AG10803 (cell line): ENCODE measurements at places on chromosomes 7 and 10.

DNA sequence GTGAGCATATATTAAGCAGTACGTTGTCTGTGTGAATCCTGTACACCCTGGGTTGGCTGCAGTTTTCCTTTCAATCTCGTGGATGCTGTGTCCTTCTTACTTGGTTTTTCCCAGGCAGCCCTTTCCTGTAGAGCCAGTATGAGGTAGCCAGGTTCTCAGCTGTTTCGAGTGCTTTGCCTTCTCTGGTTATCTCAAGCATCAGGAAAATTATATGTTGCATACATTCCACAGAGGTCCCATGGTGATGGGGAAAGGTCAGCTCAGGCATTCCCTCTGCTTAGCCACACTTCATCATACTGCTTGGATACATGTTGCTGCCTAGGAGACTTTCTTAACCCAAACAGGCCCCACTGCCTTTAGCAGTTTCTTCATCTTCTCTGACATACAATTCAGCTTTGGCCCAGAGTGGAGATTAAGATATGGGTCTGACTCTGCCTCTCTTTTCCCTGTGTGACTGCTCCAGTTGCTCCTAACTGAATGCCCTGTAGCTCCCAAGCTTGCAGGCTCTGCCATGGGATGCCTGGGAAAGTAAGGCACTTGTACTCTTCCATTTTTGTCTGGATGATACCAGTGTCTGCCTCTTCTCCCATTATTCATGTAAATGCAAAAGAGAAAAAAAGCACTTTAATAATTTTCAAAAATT is 11.3 kb downstream of the GNAI1 start:
- peak; percentile 91 for DNase-seq

- no peak for DNase-seq
Measured at GRCh38 chr10:11175823-11176243, 158.2 kb downstream of the CELF2 start.

- peak; percentile 13 for DNase-seq
Measured at GRCh38 chr7:111855842-111856227, 293.5 kb upstream of the IMMP2L start.

- DNase-seq: no peak
Measured at GRCh38 chr7:114957444-114957843, 35.5 kb downstream of the MDFIC start.

GRCh38 chr10:132645247-132645530 is 107.6 kb downstream of the INPP5A start:
- DNase-seq: no peak

DNA sequence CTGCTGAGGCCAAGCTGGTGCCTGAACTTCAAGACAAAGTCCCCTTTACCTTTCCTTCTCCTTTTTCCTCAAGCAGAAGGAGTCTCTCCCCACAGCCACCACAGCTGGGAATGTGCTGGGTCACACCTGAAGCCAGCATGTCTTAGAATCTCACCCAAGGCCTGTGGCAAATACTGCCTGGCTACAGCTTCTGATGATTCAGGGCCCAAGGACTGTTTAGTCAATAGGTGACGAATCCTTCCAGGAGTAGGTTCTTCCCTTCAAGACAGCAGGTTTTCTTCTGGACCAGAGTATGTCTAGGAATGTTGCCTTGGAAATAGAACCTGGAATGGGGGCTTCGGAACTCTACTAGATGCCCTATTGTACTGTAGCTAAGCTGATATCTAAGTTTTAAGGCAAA is 374.6 kb downstream of the KIF20B start:
- no peak for DNase-seq

- DNase-seq: no peak
Measured at GRCh38 chr10:5560817-5561703, 36.3 kb downstream of the CALML3 start.

DNA sequence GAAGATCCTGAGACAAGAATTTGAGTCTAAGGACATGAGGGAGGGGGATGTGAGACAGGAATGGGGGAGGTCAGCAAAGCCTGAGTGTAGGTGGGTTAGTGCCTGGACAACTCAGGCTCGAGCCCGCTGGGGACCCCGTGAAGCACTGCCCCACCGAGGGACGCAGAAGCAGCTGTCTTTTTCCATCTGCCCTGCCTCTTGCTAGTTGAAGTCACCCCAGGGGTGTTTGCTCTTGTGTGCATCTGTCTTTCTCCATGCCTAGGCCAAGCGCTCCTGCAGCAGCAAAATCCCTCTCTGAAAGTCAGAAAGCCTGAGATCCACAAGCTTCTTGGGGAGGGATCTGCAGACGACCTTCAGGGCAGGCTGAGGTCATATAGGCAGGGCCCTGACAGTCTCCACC is 79.0 kb upstream of the CELF2 start:
- DNase-seq: no peak

- DNase-seq: peak; percentile 97
Measured at GRCh38 chr10:63666836-63667383, 145.7 kb downstream of the REEP3 start.

- peak; percentile 69 for DNase-seq
Measured at GRCh38 chr10:97037365-97038361, 148.1 kb downstream of the SLIT1 start.

- no peak for DNase-seq
Measured at GRCh38 chr7:14837216-14837615, 65.3 kb downstream of the DGKB start.

DNA sequence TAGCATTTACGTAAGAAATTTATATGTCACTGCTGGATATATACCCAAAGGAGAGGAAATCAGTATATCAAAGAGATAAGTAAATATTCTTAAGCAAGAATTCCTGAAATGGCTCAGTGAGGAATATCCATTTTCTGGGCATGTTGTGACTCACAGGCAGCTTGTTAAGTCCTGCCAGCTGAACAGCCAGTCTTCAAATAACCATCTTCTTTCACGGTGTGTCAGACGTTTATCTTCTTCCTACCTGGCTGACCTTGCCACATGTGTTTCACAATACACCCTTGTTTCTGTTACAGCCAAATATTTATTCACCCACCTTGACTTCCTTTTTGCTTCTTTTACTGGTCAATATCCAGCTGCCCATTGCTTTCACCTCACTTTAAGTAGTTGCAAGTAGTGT is 648.1 kb downstream of the ANKRD7 start:
- no peak for DNase-seq

- DNase-seq: no peak
Measured at GRCh38 chr7:24291271-24291670, 7.3 kb downstream of the NPY start.

DNA sequence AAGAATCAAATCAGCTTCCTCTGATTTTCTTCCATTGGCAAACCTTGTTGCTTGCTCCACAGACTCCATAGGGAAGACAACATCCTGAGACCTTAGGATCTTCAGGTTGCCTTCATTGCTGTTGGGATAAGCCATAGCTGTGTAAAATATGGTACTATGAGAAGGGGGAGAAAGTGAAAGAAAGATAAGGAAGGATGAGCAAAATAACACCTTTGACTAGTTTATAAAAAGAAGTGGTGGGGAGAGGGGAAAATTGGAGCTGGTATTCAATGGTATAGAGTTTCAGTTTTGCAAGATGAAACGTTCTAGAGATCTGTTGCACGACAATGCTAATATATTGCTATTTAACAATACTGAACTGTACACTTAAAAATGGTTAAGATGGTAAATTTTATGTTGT is 180.4 kb upstream of the PHYHIPL start:
- no peak for DNase-seq

DNA sequence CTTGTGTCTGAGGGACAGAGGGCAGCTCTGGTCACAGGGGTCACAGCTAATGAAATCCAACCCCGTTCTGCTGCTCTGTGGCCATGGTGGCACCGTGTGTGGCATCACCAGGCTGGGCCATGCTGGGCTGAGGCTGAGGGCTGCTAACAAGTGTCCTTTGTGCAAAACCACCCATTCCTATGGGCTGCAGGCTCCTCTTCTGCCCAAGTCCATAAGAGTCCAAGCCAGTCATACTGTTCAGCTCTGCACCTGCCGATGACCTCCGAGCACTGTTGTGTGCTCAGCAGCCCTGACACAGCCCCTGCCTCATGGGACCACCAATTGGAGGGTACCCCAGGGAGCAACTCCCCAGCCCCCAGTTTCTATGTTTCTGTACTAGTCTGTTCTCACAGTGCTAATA is 133.1 kb downstream of the WDR11 start:
- no peak for DNase-seq

- DNase-seq: no peak
Measured at GRCh38 chr10:78406648-78407008, 373.0 kb downstream of the RPS24 start.

DNA sequence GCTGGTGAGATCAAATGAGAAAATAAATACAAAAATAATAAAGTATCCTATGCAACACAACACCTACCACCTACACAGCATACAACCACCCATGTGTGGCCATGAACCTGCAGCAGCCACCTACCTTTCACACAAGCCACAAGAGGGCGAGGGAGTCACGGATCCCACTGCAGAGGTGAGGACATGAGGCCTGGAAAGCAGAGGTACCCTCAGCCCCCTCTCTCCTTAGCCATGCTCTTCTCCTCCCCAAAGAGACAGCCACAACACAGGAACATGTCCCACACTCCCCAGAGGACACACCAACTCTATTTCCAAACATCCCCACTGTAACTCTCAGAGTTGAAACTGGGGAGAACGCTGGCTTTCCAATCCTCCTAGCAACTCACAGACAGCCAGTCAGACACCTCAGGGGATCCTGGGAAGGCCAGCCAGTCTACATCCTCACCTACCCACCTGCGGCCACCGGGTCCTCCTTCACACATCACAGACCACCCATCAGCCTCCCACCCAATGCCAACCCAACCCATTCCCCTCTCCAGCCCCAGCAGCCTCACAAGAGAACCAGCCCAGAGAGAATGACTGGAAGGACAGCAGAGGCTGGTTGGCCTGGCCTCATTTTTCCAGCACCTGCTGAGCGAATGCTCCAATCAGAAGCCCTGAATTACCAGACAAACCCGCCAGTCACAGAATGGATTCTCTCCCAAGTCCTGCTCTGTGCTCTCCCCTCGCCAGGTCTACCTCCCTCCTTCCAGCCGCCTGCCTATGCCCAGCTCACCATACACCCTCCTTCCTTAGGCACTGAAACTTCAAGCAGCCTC is 18.4 kb downstream of the DLG5 start:
- no peak for DNase-seq

DNA sequence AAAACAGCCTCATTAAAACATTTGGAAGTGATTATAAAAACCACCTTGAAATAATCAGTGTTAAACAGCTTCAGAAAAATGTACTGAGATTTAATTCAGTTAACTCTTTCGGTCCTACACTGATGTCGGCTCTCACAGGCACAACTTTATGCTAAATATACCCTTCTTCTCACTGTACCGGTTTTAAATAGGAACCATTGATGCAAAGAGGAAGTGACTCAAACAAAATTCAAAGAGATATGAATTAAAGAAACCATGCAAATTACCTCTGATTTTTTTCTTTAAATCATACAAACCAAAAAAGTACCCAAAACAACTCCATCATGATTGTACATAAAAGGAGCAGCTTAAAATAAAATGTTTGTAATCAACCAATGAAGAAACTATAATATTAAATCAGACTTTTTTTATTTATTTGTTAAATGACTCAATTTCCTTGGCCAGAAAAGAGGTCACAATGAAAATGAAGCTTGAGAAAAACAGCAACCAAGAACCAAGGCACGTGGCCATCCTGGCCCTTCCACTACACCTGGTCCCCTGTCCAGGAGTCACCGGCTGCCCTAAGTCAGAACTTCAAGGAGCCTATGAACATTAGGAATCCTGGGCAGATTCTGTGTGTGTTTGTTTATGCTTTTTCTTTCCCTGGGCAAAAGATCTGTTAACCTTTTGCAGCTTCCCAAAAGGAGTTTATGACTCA is 73.0 kb upstream of the CABCOCO1 start:
- DNase-seq: no peak

- no peak for DNase-seq
Measured at GRCh38 chr10:83605783-83606630, 533.3 kb upstream of the GHITM start.

DNA sequence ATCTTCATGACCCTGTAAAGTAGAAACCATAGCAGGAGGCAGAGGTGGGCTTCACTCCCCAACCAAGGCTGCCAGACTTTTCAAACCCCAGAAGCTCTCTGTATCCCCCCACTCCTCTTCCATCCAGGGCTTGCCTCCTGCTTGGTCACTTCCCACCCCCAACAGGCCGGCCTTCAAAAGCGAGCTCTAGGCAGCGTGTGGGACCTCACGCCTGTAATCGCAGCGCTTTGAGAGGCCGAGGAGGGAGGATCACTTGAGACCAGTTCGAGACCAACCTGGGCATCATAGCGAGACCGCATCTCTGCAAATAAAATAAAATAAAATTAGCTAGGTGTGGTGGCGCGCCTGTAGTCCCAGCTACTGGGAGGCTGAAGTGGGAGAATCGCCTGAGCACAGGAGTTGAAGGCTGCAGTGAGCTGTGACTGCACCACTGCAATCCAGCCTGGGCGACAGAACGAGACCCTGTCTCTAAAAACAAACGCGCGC is 743 bp upstream of the POR start:
- DNase-seq: no peak

GRCh38 chr7:22121702-22122474 is 176.2 kb upstream of the CDCA7L start:
- peak; percentile 31 for DNase-seq

GRCh38 chr7:51307651-51308210 is 8.9 kb downstream of the COBL start:
- DNase-seq: no peak

GRCh38 chr10:123991611-123992570 is 100.3 kb upstream of the CPXM2 start:
- no peak for DNase-seq

- DNase-seq: no peak
Measured at GRCh38 chr10:94266091-94266490, 96.6 kb downstream of the NOC3L start.

GRCh38 chr10:29616542-29616941 is 18.2 kb downstream of the SVIL start:
- DNase-seq: no peak

GRCh38 chr7:81768951-81769778 is 682 bp downstream of the HGF start:
- no peak for DNase-seq

DNA sequence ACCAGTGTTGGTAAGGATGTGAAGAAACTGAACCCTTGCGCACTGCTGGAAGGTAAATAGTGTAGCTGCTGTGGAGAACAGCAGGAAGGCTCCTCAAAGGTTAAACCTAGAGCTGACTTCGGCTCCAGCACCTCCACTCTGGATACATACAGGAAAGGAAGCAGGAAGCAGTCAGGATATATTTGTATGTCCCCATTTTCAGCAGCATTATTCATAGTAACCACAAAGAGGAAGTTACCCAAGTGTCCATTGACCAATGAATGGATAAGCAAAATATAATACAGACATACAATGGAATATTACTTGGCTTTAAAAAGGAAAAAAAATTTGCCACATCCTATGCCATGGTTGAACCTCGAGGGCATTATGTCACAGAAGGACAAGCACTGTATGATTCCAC is 15.0 kb downstream of the RET start:
- DNase-seq: no peak
